ENCODE measurements at places on chromosomes 7 and 10. TPM values are rescaled to one million over a fixed set of nuclear protein-coding genes. Genes with fewer than 3 reads are reported as not detected.

Gene LFNG
- polyA plus RNA-seq = 5.8 TPM

- DNase-seq = no peak
These were observed 215.7 kb downstream of the USP6NL start for GRCh38 chr10:11395581-11396310.

- DNase-seq = no peak
These were observed 72.1 kb downstream of the PTEN start for GRCh38 chr10:87935290-87936141.

DNA sequence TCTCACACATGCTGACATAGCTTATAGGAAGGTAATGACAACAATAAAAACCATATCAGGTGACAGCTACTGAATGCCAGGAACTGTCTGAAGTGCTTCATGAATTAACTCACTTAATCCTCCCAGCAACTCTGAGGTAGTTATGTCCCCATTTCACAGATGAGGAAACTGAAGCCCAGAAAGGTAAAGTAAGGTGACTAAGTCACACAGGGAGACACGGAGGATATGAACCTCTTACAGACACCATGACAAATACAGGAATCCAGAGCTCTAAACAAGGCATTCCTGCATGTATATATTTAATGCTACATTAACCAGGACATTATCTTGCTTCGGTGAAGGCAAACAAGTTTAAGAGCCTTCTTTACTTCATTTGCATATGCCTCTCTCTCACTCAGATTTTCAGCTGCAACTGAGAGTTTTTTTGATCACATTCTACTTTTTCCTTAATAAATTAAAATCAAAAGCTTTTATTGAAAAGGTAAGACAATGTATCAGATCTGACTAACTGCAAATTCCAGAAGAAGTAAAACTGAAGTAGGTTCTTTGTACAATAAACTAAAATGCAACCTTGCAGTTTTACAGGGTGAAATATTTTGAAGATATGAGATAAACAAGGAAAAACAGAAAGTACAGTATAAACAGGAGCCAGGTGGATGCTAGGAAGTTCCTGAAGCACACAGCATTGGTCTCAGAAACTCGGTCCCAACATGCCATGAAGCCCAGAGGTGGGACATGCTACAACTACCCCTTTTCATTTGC, 79.5 kb downstream of the SGMS1 start:
- DNase-seq = no peak

- DNase-seq = no peak
These were observed 307.8 kb downstream of the GPR37 start for GRCh38 chr7:124457841-124458240.
